NCI-H1417 treated with DMSO at 0.1 percent for 48 hours (cell line): ENCODE measurements at places on chromosomes 12 and 14.
A peak's percentile ranks its signal among the peaks of the same experiment; 100 is the strongest.

GRCh38 chr12:52041695-52042123, 9.5 kb upstream of the NR4A1 start:
- DNase-seq, result no peak

DNA sequence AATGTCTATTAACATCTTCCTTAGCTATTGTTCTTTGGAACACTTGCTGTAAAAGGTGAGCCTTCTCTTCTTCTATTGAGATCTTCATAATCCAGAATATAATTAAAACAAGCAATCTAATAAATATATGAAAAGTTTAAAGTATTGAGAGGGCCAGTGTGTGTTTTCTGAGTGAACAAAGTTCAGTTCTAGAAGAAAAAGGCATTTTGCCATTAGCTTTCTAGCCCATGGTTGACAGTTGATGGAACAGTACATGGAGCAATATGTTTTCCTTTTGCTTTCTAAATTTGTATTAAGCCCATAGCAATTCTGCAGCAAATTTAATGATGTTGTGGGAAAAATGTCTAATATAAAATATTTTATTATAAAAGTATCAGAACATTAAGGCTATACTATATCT, 853.0 kb downstream of the TRHDE start:
- DNase-seq, result no peak

GRCh38 chr12:99087278-99087677, 442.2 kb downstream of the APAF1 start:
- DNase-seq, result peak; percentile 63

GRCh38 chr14:71613168-71613567, 319.1 kb upstream of the RGS6 start:
- no peak for DNase-seq

- no peak for DNase-seq
Measured at GRCh38 chr12:22038734-22039133, 7.3 kb upstream of the CMAS start.

- no peak for DNase-seq
Measured at GRCh38 chr14:67251573-67252226, 10.5 kb downstream of the PALS1 start.

- no peak for DNase-seq
Measured at GRCh38 chr14:50233166-50233950, 2.0 kb upstream of the SOS2 start.

DNA sequence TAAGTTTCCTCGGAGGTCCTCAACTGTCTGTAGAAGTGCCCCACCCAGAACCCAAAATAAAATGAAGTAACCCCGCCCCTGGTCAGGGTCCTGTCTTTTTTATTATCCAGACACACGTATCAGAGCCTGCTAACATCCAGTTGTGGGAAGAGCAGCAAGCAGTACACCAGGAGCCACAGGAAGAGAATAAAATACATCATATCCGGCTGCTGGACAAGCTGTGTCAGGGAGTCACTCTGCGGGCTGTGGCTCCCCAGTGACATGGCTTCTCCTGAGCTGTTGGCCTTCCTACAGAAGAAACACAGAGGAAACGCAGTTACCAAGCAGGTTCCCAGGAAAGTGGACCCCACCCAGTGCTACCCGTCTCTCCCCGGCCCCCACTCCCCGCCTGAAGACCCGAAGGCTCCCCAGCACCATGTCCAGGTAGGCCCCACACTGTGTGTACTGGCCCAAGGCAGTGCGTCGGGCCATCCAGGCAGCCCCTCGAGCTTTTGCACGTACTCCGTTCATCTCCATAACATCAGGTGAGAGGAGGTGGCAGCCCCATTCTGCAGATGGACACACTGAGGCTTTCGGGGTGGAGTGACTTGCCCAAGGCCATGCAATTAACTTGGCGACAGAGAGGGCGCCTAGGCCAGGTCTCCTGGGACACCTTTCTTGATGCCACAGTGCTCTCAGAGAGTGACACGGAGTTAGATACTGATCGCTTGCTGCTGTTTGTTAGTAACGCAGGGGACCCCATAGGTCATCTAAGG, 34.3 kb upstream of the DICER1 start:
- DNase-seq, result no peak

DNA sequence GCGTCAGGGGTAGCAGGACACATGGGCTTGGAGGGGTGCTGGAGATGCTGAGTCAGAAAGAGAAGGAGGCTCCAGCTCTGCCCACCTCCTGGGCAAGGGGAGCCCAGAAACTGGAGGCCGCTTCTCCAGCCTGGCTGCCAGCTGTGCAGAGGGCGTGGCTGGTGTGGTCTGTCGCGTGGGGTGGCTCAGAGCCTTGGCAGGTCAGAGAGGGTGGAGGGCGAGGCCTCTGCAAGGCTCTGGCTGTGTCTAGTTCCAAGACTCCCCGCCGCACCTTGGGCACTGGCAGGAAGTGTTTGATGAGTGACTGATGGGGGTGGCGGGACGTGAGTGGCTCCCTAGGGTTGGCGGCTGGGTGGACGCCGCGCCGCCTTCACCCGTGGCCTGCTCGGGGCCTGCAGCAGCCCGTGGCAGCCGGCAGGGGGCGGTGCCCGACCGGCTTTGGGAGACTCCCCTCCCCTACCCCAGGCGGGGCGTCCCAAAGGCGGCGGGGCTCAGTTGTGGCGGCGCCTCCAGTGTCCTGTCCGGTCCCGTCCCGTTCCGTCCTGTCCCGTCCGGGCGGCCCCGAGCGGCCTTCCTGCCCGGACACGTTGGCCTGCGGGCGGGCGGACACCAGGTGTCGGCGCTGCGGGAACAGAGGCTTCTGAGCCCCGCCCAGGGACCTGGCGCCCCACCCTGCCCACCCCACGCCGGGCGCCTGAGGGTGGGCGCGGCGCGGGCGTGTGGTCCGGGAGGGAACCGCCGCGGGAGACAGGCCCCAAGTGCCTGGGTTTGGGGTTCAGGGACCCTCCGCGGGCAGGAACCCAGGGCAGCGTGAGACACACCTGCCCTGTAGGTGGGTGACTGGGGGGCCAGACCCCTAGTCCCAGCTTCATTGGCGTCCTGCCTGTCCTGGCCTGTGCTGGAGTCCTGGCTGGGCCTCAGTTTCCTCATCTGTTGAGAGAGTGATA, 39.7 kb downstream of the KRT80 start:
- DNase-seq, result no peak

DNA sequence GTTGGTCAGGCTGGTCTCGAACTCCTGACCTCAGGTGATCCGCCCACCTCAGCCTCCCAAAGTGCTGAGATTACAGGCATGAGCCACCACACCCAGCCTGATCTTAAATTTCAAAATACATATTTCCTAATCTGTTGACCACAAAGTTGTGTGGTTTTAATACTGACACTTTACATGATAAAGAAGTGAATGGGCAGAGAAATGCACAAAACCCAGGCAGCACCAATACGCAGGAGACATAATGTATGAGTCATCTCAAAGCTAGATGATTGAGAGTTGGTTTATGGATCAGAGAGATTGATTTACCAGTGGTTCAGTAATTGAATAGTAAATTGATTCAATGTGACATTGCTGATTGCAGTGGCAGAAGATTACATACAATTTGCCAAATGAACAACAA, 19.2 kb upstream of the PPP2R5E start:
- DNase-seq, result no peak

GRCh38 chr12:53065975-53066931, 12.9 kb downstream of the SPRYD3 start:
- DNase-seq, result peak; percentile 20

DNA sequence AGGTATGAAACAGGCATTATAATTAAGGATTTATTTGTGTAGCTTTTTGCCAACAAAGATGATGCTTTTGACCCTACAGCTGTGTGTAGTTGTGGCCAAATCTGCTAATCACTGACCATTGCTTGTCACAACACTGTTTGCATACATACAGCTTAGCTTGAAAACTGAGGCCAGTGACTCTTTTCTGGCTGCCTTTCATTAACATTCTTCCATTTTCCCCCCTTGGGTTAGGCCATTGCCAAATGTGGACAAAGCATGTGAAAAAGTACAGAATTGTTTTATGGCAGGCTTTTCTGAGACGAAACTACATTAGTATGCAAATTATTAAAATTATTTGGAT, 263.3 kb downstream of the SLC16A7 start:
- no peak for DNase-seq

- no peak for DNase-seq
Measured at GRCh38 chr14:77318006-77318553, 2.6 kb downstream of the POMT2 start.

DNA sequence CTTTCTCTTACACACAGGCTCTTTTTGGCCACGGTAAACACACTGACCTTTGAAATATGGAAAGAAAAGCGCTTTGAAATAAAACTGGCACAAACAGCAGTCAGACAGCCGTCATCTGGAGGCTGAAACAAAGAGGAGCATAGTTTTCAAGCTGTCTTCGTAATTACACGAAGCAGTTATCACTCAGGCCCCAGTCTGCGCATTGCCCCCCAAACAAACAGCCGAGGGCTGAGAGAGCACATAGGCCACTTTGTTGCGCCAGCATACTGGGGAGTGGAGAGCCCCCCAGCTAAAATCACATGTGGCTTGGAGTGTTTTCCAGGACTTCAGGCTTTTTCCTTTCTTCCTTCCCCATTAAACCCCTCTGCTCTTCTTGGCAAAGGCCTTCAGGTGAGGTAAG, 142.9 kb upstream of the BTG1 start:
- no peak for DNase-seq

- no peak for DNase-seq
Measured at GRCh38 chr12:105864316-105864715, 274.4 kb downstream of the NUAK1 start.

- no peak for DNase-seq
Measured at GRCh38 chr12:5073853-5074252, 30.2 kb downstream of the KCNA5 start.

DNA sequence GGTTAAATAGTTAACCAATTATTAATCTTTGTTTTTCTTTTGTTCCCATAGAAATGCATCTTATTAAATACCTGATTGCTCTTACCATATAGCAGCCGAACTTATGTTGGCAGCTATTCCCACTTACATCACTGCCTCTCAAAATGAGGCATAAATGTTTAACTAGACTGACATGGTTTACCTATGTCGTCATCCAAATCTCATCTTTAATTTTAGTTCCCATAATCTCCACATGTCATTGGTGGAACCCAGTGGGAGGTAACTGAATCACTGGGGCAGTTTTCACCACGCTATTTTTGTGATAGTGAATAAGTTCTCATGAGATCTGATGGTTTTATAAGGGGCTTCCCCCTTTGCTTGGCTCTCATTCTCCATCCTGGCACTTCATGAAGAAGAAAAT, 499.2 kb upstream of the ATP2B1 start:
- DNase-seq, result no peak

GRCh38 chr14:79442786-79443185, 768.5 kb downstream of the DIO2 start:
- DNase-seq, result no peak

- no peak for DNase-seq
Measured at GRCh38 chr12:4243091-4243490, 30.5 kb upstream of the CCND2 start.

- DNase-seq, result no peak
Measured at GRCh38 chr12:3231399-3231876, 154.3 kb downstream of the TSPAN9 start.

DNA sequence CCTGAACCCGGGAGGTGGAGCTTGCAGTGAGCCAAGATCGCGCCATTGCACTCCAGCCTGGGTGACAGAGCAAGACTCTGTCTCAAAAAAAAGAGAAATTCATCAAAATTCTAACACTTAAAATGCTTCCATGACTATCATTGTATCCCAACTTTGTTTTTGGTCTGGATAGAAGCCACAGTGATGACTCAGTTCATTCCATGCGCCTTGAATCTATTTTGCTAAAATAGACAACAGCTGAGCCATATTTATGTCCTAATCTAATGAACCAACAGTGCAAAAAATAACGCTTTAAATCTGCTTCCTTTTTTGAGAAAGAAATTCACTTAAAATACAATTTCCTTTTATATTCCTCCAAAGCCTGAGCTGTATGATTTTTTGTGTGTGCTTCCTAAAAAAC, 23.2 kb upstream of the BICD1 start:
- DNase-seq, result no peak

GRCh38 chr12:13198241-13198640, 1.7 kb downstream of the EMP1 start:
- no peak for DNase-seq

DNA sequence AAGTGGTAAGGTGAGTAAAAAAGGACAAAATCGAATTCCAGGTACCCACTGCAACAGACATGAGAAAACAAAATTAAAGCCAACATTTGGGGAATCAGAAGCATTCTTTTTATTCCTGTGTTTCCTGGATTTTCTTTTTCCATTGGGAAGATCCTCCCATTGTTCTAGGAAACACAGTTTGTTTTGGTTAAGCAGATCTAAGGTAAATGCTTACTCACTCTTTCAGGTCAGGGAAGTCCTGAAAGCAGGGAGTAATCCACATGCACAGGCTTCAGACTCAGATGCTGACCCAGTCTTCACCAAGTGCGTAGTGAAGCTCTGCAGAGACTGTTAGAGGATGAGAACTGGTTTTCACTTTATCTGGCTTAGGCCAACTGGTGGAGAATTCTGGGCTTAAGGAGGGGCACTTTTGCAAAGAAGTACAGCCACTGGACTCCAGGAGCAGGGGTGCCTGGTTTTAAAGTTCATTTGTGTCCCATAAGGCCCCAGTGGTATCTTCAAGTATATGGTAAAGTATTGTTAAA, 57.7 kb downstream of the RPAP3 start:
- no peak for DNase-seq

DNA sequence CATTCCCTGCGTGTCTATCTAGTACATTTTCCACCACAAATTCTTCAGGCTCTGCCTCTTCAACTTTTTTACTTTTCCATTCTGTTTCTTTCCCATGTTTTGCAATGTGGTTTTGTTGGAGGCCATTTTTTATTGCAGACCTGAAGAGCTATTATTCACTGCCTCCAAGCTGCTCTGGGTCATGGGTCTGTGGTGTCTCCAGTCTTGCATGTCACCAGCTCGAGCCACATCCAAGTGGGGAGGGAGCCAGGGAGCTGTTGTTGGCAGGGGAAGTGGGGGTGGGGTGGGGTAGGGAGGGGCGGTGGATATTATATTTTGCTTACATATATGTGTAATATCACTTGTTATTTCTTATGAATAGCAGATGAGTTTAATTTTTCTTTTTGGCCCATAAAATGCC, 69.1 kb downstream of the VEZT start:
- no peak for DNase-seq

GRCh38 chr12:26576266-26576665, 256.7 kb downstream of the ITPR2 start:
- DNase-seq, result no peak

DNA sequence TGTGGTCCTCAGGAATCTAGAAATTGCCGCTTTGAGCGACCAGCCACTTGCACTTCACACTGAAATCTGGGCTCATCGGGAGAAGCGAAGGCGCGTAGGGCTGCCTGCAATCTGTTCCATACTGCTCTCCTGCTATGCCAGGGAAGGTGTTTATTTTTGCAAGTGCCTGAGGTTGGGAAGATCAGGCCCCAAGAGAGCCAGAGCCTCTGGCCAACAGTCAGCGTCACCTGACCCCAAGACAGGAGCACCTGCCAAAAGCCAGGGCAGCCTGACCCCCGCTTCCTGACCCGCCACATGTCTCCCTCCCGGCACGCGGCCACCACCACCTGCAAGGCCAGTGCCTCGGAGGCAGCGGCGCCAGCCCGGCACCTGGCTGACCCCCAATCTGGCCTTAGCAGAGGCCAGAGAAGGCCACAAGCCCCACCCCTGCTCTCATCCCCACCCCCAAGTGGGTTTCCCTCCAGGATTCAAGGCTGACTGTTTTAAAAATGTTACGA, 94.4 kb downstream of the CHGA start:
- DNase-seq, result no peak

- no peak for DNase-seq
Measured at GRCh38 chr14:95507701-95508103, 8.7 kb downstream of the SYNE3 start.

GRCh38 chr14:90656973-90657372, 159.3 kb downstream of the TTC7B start:
- no peak for DNase-seq

- peak; percentile 16 for DNase-seq
Measured at GRCh38 chr14:49461529-49462401, 124.4 kb downstream of the RPS29 start.
